Chondrocyte (in vitro differentiated cells): ENCODE measurements at places on chromosomes 7 and 10.

GRCh38 chr10:118873738-118874105 is 119.0 kb upstream of the CACUL1 start:
- no peak for DNase-seq

DNA sequence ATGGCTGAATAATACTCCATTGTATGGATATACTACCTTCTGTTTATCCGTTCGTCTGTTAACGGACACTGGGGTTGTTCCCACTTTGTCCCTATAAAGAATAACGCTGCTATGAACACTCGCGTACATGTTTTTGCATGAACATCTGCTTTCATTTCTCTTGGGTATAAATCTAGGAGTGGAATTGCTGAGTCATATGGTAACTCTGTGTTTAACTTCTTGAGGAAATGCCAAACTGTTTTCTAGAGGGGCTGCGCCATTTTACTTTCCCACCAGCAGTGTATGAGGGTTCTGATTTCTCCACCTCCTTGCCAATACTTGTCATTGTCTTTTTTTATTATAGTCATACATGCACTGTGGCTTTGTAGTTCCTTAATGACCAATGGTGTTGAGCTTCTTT is 20.6 kb upstream of the RASSF4 start:
- DNase-seq: no peak

DNA sequence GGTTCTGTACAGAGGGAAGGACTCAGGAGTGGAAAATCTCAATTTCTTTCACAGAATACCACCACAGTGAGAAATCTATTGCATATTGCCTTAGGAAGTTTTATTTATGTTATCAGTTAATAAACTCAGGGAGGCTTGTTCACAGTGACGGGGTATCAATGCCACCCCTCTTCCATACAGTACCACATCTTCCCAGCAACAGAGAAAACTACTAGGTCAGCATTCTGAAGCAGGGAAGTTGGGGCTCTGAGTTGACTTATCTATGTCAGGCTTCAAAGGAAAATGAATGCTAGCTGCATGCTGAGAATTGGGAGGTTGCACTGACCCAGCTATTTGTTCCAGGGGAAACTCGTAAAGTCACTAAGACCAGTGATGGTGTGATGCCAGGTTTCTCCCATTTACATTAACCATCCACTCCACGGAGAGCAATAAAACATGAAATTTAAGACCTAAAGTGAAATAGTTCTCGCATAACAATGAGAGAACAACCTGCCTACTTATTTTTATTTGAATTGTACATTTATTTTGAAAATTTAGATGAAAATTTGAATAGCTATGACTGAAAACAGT is 266.7 kb downstream of the RNLS start:
- DNase-seq: no peak

DNA sequence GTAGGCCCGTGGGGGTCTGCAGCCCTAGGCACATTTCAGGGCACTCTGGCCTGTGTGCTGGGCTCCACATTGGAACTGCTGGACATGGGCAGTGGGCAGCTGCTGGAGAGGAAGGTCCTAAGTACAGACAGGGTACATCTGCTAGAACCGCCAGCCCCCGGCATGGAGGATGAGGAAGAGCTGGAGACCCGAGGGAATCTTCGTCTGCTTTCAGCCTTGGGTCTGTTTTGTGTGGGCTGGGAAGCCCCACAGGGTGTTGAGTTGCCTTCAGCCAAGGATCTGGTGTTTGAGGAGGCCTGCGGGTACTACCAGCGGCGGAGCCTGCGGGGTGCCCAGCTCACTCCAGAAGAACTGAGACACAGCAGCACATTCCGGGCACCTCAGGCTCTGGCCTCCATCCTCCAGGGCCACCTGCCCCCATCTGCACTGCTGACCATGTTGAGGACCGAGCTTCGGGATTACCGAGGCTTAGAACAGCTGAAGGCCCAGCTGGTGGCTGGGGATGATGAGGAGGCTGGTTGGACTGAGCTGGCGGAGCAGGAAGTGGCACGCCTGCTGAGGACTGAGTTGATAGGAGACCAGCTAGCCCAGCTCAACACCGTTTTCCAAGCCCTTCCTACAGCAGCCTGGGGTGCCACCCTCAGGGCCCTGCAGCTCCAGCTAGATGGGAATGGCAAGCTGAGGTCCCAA is 1.4 kb downstream of the HPS6 start:
- no peak for DNase-seq

GRCh38 chr10:96266118-96266770 is 5.1 kb downstream of the BLNK start:
- no peak for DNase-seq

GRCh38 chr10:13681095-13681494 is 94.3 kb downstream of the PRPF18 start:
- DNase-seq: no peak

GRCh38 chr7:66693331-66693730 is 47.2 kb upstream of the RABGEF1 start:
- no peak for DNase-seq

- DNase-seq: no peak
Measured at GRCh38 chr10:11446133-11446532, 165.3 kb downstream of the USP6NL start.

GRCh38 chr10:112209684-112210131 is 26.1 kb upstream of the GPAM start:
- DNase-seq: no peak

- no peak for DNase-seq
Measured at GRCh38 chr7:3000566-3000965, 43.1 kb downstream of the CARD11 start.

DNA sequence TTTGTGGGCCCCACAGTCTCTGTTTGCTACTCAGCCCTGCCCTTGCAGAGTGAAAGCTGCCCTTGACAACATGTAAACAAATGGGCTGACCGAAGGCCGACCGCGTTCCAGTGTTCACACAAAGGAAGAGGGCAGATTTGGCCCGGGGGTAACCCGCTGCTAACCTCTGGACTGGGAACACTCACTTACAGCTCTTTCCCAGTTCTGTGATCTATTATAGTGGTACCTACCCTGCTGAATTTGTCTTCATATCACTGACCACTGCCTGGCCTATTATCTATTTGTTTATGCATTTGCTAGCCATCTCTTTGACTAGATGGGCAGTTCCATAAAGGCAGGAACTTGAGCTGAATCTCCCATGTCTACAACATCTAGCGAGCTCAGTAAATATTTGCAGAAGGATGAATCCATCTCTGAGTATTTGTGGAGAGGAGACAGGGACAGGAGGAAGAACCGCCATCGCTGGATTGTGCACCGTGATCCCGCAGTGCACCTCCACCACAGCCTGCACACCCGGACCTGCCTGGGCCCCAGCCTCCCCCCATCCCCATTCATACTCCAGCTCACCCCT is 15.2 kb downstream of the SLC29A3 start:
- DNase-seq: no peak

GRCh38 chr10:84097787-84098353 is 41.4 kb upstream of the GHITM start:
- DNase-seq: no peak

GRCh38 chr10:118840776-118841468 is 86.2 kb upstream of the CACUL1 start:
- DNase-seq: no peak

DNA sequence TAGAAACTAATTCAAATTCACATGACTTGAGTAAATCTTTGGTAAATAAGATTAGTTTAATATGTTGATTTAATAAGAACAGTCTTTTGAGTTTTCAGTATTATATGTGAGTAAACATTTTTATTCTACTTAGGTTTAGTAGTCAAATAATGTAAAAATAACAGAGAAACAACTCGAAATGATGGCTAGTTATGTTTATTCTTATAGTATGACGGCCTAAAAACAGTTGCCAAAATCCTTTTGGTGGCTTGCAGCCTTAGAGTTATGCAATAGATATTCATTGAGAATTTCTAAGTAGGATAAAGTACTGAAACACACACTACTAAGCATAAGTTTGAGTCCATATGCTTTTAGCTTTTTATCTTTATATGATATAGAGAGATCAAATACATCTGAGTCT is 184.8 kb downstream of the GNAI1 start:
- no peak for DNase-seq

GRCh38 chr7:137696376-137696775 is 150.4 kb downstream of the DGKI start:
- DNase-seq: no peak

DNA sequence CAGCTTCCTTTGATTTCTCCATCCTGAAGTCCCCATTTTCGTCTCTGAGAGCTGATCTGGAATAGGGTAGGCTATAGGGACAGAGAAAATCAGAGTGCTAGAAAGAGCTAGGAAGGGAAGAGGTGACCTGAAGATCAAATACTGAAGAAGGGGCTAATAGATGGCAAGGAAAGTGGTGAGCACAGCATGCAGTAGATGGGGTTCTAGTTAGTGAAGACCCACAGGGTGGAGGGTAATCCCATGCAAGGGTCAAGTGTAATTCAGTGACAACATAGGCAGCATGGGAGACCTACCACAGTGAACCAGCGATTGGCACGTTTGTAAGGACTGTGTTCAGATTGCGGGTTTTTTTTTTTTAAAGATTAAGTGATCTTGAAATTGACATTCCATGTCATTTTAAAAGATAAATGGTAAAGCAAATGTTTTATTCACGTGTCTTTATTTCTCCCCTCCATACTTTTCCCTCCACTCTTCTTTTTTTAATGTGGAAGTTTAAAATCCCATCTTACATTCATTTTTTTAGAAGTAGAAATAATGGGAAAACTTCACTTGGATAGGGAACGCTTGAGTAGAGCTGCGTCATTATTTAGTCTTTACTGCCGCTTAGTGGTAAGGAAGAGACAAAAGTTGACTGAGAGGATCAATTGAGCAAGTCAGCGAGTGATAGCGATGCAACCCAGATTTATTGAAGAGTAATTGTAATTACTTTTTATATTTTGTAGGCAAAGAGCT is 21.0 kb upstream of the ABI1 start:
- no peak for DNase-seq

- DNase-seq: no peak
Measured at GRCh38 chr10:85012305-85012704, 683.9 kb downstream of the CCSER2 start.

GRCh38 chr10:76959111-76959510 is 678.5 kb downstream of the KCNMA1 start:
- DNase-seq: no peak

DNA sequence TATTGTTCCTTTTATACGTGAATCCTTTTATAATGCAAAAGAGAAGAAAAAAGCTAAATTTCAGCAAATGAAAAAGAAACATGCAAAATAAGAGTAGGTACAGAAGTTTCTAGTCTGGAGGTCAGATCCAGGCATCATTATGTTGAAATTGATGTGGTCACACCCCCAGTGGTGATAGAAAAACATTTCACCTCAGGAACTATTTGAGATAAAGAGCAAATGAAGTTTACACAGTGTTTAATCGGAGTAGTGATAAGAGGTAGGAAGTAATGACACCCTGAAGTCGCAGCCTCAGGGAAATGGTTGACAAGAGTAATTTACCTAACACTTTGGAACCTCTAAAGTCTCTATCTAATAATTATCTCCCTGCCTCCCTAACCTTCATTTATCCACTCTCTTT is 536.0 kb upstream of the STEAP1 start:
- DNase-seq: no peak

DNA sequence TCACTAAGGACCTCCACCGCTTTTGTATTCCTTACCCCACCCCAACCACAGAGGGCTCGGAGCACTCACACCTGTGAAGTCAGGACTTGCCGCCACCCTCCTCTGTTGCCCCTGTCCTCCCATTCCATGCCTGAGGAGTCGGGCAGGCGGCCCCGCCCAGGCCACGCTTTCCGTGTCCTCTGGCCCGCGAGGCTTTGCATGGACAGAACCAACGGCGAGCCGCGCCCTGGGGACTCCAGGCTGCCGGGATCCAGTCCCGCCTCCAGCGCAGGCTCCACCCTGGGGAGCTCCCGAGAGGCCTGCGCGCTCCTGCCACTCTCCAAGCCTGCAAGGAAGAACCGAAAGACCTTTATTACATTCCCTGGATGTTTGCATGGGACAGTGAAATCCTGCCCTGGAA is 366.4 kb upstream of the POM121L12 start:
- DNase-seq: peak; percentile 95

DNA sequence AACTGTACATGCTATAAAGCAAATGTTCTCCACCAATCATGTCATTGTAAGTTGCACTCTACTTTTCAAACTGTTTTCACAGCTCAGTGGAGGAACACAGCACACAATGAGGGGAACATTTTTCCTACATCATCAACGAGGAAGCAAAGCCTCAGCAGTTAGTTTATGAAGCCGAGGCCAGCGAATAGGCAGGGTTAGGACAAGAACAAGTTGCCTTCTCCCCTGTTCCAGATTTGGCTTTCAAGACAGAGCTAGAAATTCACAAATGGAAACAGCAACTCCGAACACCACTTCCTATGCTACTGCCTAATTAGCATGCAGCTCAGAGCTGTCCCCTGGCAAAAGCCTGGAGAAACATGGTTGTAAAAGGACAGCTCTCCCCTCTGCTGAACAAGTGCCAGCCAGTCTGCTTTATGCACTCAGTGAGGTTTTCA is 19.8 kb downstream of the ITGB8 start:
- DNase-seq: no peak
